Activated T-helper 9 cell treated with anti-CD3 and anti-CD28 coated beads, Interleukin-2, amount 50 U/mL, for 16 hours (primary cell): ENCODE measurements at places on chromosomes 6 and 20.

DNA sequence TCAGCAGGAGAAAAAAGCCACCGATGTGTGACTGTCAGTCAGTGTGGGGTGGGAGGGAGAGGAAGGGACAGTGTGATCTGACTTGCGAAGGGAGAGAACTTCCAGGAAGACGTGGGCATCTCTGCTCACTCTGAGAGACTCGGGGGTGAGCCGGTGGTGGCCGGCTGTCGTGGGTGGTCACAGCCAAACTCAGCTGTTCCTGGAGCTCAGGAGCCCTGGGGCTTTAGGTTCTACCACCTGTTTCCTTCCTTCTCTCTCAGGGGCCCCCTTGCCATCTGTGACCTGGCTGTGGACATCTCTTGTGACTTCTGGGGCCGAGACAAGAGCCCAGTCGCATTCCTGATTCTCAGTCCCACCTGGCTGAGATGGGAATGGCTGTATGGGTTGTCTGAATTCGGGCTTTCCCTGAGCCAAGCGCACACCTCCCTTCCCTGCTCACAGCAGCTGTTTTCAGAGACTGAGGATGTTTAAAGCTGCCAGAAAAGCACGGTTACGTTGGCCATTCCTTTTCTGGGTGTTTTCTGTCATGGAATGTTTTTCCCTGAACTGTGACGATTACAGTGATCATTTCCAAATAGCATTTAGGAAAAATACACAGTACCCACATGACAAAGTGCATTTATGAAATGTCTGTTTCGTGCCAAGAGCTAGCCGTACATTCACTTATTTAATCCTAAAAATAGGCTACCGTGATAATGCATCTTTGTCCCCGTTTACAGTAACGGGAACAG is 36.5 kb downstream of the SYNJ2 start:
- DNase-seq, result no peak

GRCh38 chr6:88135578-88136114 is 30.5 kb downstream of the CNR1 start:
- DNase-seq, result no peak

DNA sequence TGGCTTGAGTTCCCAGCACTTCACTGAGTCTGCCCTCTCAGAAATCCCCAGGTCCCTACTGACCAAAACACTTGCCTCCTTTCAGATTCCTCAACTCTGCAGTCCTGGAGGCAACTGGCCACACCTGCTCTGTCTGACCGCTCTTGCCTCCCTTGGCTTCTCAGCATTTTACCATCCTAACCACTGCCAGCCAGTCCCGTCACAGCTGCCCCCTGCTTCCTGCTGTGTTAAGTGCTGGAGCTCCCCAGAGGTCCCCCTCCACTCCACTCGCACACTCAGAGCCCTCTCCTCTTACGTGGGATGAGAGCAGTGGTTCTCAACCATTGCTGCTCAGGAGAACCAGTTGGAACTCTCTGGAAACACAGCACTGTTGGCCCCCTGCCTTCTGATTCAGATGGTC is 20.5 kb downstream of the ADAT2 start:
- DNase-seq, result no peak

DNA sequence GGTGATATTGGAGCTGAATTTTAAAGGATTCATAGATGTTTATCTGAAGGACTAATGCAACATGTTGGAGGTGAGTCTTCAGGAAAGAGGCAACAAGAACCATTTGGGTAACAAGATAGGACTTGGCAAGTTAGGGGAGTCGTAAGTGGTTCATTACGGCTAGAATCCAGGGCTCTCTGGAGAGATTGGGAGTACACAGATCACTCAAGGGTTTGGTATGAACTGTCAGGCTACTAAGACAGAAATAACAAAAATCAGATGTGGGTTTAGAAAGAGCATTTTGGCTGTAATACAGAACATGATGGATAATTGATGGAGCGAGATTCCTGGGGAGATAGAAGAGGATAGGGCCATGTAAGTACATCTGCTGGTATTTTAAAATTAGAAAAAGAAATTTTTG is 86.3 kb upstream of the ESR1 start:
- DNase-seq, result no peak

GRCh38 chr6:156889469-156889868 is 112.3 kb downstream of the ARID1B start:
- no peak for DNase-seq

- no peak for DNase-seq
These were observed 156.7 kb upstream of the NRSN1 start for GRCh38 chr6:23969344-23969743.

DNA sequence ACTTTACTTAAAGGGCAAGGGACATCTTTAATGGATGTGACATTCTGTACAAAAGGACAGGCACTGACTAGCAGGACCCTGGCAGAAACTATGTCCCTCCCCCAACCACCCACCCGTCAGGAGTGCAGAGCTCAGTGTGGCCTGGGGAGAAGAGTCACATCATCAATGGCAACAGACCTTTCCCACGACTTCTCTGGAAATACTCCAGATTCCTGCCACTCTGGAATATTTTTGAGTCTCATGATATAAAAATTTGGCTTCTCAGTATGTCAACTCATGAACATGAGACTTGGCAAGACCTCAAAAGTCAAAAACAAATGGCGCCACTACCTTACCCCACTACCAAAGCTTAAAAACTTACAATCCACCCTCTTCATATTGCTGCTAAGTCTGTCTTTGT is 118.3 kb downstream of the SLC23A2 start:
- no peak for DNase-seq

DNA sequence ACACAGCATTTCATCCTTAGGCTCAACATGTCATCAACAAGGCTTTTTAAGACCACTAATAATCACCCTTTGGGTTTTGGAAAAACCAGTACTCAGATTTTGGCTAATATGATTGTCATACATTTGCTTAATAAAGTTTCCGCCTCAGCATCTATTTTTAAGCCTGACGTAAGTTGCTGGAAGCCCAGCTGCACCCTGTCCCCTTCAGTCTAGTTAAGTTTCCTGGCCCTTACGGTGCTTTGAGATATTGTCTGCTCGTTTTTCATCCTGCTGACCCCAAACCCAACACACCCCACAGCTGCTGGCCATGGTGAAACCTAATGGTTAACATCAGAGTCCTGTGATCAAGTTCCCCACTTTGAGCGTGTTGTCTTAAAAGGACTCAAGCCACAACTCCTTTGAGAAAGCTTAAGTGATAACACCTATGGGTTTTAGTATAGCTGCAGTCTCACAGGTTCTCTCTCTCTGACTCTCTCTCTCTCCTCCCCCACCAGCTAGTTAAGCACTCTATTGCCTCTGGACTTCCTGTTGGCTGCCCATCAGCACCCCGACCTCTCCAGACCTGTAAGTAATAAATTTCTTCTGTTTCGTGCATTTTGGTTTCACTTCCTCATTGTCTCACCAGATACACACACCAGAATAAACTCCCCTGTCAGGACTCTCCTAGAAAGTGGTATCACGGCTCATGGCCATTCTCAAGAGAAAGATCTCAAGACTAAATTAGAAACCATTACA is 802.0 kb downstream of the C6orf118 start:
- no peak for DNase-seq

DNA sequence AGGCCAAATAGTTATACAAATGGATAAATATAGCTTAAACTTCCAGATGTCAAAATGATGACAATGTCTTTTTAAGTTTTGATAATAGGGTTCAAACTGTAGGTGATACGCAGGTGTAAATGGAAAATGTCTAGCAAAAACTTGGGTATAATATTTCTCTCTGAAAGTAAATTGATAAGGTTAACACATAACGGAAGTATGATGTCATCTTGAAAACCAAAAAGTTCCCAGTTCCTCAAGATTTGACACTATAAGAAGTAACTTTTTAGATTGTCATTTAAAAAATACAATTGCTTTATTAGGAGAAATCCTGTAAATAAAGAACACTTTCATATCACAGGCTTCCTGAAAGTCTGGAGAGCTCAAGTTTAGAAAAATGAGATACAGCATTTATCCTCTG is 483.4 kb downstream of the FRK start:
- DNase-seq, result no peak

- DNase-seq, result no peak
These were observed 117.6 kb downstream of the TRDN start for GRCh38 chr6:123519189-123519505.

GRCh38 chr6:15039136-15039535 is 206.7 kb upstream of the JARID2 start:
- DNase-seq, result no peak

- DNase-seq, result no peak
These were observed 2.9 kb downstream of the MAP7 start for GRCh38 chr6:136547336-136547735.

GRCh38 chr6:88880021-88880420 is 83.4 kb downstream of the RNGTT start:
- no peak for DNase-seq

- peak; percentile 52 for DNase-seq
These were observed 200.7 kb downstream of the BCAS1 start for GRCh38 chr20:53869466-53870258.

- no peak for DNase-seq
These were observed 3.7 kb upstream of the BEND3 start for GRCh38 chr6:107118976-107119375.

DNA sequence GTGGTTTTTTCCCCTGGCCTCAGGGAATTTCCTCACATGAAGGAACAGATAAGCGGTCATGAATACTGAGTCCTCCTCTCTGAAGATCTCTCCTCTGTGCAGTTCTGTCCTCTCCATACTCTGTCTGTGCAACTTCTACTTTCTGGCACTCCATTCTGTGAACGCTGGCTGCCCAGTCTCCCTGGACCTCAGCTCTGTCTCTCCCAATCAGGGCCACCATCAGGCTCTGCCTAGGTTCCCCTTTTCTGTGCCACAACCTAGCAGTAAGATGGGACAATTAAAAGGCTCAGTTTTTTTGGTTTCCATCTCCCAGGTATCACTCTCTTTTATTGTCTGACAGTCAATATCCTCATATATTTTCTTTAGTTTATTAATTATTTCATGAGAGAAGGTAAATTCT is 4.8 kb upstream of the ADGB start:
- no peak for DNase-seq

GRCh38 chr6:125995972-125996580 is 9.7 kb downstream of the TRMT11 start:
- peak; percentile 41 for DNase-seq

- DNase-seq, result no peak
These were observed 153.4 kb downstream of the EYA2 start for GRCh38 chr20:47048054-47048453.

- DNase-seq, result no peak
These were observed 170.6 kb downstream of the LY86 start for GRCh38 chr6:6758915-6759654.

GRCh38 chr6:110034667-110035036 is 56.5 kb downstream of the GPR6 start:
- no peak for DNase-seq

DNA sequence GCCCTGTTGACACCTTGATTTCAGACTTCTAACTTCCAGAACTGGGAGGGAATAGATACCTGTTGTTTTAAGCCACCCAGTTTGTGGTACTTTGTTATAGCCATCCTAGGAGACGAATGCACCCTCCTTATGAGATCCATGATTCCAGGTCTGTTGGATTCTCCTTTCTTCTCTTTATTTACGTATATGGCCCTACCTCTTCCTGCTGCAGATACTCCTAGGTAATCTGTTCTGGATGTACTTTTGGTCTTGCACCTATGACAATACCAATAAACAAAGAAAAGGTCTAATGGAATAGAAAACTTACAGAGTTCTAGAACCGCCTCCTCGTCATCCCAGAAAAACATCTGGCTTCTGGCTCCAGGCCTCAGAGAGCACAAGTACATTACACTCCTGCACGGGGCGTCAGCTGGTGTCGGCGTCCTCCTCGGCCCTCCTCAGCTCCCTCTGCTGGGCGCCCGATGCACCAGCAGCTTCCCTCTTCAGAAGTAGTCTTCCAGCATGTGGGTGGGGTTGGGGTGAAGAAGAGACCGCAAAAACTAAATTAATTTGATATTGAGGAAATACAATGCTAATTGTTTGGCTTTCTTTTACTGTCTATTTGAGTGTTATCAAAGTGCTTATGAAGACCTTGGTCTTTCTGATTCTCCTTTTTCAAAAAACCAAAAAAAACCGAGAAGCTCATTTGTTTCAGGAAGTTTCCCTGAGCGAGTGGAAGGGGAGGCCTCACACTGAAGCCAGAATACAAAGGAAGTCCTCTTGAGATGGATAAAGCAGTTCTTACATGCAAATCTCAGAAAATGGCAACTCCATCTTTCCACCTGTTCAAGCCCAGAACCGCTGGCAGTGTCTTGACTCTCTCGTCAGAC is 9.7 kb upstream of the ATXN1 start:
- DNase-seq, result peak; percentile 65

- peak; percentile 15 for DNase-seq
These were observed 717 bp downstream of the CSNK2A1 start for GRCh38 chr20:542777-543368.

DNA sequence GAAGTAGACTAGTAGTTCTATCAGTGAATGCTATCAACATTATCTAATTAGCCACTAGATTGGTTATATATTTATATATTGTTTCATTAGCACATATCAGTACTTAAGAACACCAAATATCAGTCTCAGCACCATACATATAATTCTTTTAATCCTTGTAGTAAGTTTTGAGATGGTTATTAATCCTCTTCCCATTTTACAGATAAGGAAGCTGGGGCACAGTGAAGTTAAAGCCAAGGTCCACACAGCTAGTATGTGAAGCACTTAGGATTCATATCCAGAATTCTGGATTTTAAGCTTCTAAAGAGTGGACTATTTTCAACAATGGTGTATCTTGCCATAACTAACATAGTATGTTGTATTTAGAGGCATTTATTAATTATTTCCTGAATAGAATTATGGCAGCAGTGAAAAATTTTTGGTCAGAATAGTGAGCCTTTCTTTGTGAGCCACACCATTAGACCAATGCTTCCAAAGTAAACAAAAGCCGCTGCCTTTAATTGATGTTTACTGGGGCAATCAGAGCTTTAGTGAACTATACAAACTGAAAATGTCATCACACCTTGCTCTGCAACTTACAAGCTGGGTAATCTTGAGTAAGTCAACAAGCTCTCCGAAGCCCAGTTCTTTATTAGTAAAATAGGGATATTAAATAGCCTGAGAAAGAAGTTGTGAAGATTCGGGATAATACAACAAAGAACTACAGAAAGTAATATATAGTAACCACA is 41.9 kb upstream of the HBS1L start:
- DNase-seq, result no peak

DNA sequence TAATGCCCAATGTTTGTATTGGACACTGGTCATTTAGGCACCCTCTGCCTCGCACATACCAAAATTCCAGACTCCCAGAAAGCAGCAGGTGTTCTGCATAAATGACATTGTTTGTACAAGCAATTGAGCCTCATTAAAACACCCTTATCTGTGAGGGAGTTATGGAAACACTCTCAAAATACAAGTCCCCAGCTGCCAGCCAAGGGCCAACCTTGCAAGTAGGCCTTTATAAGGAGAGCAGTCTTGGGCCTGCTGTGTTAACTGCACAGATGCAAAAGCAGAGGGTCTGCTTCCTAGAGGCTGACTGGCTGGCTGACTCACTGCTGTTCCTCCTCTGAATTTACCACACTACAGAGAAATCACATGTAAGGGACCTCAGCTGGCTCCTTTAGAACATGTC is 150.4 kb upstream of the HMGN3 start:
- no peak for DNase-seq
